NCI-H82 (cell line): ENCODE measurements at places on chromosomes 7 and 10.

DNA sequence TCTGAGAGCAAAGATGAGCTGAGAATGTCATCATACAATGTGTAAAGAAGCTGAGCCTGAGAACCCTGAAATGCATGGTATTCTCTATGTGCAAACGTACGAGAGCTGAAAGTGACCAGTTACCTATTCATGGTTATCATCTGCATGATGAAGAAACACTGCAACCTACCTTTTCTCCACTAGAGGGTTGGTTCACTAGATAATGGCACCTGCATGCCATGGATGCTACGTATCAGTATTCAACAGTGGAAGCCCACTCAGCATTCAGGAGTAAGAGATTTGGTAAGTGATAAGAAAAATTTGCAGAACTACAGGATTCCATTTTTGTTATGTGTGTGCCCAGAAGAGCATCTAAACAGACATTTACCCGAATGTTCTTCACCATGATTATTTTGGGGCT, 145.4 kb downstream of the PTPRN2 start:
- peak; percentile 14 for DNase-seq

DNA sequence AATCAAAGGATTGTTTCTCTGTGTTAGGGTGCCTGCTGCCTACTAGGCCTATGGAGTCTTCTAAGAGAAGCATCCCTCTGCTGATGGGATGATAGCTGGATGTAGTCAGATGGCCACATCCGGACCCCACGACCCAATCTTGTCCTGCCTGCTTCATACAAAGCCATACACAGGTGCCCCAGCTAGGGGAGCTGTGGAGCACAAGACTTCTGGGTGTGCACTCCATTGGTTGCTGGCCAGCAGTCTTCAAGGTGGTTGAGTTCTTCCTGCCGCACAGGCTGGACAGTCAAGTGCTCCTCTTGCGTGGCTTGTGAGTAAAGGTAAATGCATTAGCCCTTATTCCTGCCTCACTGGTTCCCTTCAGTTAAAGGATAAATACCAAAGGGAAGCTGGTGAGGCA, 120.2 kb downstream of the TEX36 start:
- DNase-seq = peak; percentile 1

DNA sequence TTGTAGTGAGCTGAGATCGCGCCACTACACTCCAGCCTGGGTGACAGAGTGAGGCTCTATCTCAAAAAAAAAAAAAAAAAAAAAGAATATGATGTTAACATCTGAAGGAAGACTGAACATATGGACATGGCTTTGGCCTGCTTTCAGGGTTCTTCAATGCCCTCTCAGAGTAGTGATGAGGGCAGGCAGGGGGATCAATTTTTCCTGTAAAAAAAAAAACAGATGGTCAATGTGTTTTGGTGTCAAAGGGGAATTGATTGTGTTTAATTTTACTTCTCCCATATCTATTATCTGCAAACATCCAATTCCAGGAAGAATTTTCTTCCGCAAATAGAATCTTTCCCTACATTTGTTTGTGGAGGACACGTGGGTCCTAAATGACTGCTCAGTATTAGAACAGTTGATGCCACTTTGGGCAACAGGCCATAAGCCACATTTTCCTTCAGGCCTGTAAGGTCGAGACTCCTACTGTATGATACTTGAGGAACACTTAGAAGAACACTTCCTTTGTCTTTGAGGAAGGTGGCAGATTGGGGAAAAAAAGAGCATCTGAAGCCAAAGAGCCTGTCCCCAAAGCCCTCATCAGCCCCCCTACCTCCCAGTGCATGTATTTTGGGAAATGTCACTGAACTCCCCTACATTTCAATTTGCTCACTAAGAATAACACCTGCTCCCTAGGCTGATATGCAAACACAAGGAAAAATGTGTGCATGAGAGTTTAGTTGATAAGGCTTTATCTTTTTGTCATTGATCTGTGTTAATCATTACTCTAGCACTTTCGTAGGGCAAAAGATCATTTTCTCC, 28.3 kb downstream of the MGAM2 start:
- DNase-seq = no peak

GRCh38 chr7:92685136-92686042, 95.2 kb upstream of the FAM133B start:
- no peak for DNase-seq

DNA sequence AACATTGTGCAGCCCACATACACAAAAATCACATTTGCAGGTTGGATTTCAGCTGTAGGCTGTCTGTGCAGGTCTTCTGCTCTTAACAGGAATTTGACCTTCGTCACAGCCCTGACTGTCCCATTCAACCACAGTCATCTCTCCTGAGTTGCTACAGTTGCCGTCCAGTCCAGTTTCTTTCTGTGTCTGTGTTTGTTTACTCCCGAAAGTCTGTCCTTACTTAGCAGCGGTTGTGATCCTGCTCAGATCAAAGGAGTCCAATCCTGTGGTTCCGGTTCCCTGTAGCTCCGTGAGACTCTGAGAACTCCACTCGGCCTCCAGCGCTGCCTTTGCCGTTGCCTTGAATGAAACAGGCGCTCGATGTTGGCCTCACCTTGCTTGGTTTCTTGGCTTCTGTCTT, 111.6 kb upstream of the GATA3 start:
- no peak for DNase-seq

- DNase-seq = no peak
These were observed 40.7 kb upstream of the TNS3 start for GRCh38 chr7:47622586-47622945.

DNA sequence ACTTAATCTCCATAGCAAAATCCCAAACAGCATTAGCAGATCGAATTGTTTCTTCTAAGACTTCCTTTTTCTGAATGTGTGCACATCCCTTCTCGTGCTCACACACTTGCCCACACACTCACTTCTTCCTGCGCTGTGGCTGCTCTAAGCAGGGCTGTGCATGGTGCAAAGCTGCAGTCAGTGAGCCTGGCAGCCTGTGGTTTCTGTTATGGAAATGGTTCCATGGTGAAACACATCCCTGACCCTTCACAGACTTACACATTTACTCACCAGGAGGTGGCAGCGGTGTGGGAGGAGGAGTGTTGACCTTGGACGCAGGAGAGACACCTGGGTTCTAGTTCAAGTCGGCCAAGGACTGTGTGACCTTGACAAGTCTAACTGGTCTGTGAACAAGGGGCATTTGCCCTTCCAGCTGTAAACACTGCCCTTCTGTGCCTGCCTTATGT, 24.9 kb downstream of the MTURN start:
- DNase-seq = peak; percentile 47

GRCh38 chr10:30495687-30496086, 61.7 kb downstream of the MAP3K8 start:
- DNase-seq = no peak
